ENCODE measurements at places on chromosomes 6 and 20.

DNA sequence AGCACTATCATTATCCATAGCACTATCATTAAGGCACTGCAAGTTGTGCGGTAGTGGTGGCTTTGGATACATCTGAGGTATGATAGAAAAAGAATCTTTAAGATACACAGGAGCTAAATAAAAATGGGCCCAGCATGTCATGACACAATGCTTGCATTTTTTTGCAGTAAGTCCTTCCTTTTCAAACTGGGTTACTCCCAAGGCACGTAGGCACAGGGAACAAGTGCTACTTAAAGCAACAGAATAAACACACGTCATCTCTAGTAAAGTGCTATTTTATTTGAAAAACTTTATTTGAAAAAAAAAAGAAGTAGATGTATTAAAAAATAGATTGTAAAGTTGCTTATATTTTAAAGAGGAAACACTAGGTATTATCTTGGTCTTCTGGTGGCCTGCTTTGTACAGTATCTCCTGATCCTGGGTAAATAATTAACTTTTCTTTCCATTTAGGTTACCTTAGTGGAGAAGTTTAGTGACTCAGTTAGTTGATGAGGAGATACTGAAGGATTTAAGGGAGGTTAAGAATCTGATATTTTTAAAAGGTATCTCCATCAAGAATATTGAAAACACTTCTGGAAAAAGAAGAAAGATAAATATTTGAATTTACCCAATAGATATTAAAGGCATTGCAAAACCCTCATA, 129.6 kb downstream of the EDN1 start:
- DNase-seq: no peak

DNA sequence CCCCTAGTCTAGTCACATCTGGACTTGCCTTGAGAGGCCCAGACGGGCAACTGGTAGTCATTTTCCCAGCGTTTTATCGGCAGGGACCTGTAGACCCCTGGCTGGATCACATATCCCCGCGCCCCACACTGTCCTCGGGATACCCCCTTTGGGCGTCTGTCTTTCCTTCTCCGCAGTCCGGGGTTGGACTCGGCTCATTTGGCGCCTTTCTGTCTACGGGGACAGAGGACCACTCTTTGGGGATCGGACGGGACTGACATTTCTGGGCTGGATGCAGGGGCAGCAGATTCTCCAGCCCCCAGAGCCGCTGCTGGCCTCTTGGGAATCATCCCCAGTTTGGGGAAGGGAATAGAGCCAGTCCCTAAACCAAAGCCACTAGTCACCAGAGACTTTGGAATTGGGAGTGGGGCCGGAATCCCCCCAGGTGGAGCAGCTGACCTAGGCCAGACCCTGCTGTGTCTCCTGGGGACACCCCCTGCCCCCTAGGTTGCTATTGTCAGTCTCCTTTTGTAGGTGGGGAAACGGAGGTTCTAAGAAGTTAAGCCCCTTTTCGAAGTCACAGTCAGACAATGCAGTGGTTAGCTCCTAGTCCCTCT, 734 bp downstream of the FAM110A start:
- DNase-seq: no peak

GRCh38 chr6:45422503-45423110, 44.9 kb upstream of the SUPT3H start:
- no peak for DNase-seq

DNA sequence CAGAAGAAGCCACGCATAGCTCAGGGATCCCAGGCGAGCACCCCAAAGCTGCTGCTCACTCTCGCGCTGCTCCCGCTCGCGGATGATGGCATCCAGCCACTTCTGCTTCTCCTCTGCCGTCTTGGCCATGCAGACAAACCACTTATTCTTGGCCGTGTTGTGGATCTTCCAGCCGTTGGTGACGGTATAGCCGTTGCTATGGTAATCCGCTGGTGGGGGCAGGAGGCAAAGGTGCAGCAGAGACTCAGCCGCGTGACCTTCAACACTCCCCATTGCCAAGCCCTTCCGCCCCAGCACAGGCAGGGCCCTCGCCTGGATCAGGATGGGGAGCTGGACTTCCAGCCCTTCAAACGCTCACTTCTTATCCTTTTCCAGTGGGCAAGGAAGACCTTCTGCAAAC, 136.9 kb downstream of the PREX1 start:
- no peak for DNase-seq

DNA sequence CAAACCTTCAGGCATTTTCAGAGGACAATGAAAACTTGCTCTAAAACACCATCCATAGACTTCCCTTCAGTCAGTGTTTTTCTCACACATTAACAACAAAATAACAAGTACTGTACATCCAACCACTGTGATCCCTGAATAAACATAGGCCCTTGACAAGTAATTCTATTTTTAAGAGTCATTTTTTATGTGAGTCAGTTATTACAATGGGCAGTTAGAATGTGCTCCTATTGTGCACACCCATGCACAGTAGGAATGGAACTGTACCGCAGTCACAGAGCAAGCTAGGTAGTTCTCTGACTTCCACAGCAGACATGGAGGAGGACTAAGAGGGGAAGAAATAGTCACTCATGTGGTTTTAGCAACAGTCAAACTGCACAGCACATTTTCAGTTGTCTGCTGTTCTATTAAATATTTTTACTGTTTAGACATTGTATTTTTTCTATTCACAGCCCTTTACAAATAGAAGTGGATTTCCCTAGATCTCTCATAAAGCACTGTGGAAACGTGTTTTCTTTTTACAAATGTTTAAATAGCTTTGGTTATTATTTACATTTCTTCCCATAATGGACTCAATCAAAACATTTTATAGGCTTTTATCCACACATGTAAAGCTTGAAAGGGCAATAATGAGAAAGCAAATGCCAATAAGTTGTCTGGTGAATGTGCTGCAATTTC, 100.4 kb downstream of the JAG1 start:
- no peak for DNase-seq

DNA sequence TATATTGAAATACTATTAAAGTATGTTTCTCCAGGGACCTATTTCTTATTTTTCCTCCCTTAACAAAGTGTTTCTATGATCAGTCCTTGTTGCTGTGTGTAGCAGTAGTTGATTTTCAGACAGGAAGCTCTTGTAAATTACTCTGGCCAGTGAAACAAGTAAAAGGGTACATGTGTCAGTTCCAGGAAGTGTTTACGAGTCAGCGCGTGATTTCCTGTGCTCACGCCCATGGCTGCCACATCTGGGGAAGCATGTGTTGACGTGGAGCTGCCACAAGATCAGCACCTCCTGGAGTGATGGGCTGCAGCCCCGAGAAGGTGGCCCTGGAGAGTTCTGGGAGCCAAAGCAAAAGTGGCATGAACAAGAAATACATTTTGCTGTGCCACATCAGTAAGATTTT, 38.6 kb upstream of the GGTLC1 start:
- no peak for DNase-seq

- DNase-seq: no peak
Observed at GRCh38 chr6:166765234-166765541, 138.1 kb upstream of the RPS6KA2 start.

GRCh38 chr20:31927627-31928159, 24.2 kb downstream of the PDRG1 start:
- no peak for DNase-seq

DNA sequence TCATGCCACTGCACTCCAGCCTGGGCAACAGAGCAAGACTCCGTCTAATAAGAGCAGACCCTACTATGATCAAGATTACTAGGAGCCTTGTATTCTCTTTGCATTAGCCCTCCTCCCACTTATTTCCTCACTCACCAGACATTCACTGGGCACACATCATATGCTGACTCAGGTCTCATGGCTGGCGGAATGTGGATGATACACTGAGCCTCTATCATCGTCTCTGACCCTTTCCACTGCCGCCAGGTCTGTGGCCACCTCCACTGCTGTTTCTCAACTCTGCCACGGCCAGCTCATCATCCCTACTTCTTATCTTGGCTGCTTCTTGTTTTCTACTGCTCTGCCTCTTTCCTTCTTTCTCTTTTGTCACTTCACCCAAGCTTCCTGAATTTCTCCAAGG, 161.0 kb downstream of the BACH2 start:
- peak; percentile 48 for DNase-seq

DNA sequence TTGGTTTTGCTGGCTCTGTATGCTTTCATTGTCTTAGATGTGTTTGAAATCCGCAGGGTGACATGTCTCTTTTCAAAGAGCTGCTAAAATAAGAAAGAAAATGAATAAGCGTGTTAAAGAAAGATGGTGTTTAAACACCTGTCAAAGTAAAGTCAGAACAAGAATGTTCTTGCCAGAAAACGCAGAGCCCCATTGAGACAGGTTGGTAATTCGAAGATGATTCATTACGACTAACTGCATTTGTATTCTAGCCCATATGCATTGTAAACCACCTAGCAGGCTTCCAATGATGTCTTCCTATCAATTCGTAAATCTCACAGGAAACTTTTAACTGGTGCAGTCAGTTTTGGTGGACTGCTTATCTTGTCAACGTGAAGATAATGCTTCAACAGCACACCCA, 16.8 kb downstream of the PHACTR2 start:
- no peak for DNase-seq

DNA sequence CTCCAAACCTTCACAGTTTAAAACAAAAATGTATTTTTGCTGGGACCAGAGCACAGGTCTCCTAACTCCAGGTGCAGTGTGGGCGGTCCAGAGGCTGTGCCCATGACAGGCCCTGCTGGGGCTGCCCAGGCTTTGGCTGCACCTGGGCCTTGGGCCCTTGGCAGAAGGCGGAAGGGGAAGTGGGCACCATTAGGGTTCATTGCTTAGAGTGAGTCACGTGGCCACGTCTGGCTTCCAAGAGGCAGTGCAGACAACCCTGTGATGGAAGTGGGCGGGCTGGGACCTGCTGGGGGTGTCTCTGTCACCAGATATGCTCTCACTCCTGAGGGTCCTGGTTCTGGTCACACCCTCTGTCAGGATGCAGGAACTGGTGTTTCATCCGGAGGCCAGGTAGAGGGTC, 302.2 kb downstream of the QKI start:
- DNase-seq: no peak

DNA sequence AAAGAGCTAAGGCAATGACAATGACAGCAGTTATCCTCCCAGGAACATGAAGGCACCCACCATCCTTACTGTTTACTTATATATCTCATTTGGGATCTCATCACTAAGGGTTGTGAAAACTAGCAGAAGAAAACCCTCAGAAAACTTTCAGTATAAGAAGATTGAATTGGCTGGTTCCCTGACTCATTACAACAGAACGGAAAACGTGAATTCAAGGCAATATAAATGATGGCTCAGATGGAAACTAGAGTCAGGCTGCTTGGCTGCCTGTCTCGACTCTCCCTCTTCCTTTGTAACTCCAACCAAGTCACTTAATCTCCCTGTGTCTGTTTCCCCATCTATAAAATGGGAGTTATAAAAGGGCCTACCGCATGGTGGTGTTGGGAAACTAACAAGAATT, 387.1 kb upstream of the JARID2 start:
- no peak for DNase-seq

GRCh38 chr6:15102241-15102640, 143.6 kb upstream of the JARID2 start:
- no peak for DNase-seq

- DNase-seq: no peak
Observed at GRCh38 chr6:656460-657252, at the start of gene HUS1B. Gene HUS1B, minus strand, starts transcription at chr6:657100. Its CDS starts 156 bp downstream, at chr6:656944.

- no peak for DNase-seq
Observed at GRCh38 chr6:157107915-157108651, 215.2 kb downstream of the TMEM242 start.

DNA sequence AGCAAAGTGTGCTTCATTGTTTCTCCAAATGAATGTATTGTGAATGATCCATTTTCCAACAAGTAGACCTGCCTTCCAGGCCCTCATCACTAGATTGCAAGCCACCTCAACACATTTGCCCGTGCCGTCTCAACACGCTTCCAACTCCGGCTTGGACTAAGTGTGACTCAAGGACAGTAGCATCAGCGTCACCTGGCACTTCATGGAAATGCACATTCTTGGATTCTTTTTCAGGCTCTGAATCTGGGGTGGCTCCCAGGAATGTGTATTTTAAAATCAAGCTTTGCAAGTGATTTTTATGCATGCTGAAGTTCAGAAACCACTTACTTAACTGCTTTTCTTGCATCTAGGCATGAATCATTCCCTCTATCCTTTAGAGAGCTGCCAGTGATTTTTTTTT, 129.6 kb upstream of the EEF1E1 start:
- no peak for DNase-seq

GRCh38 chr20:17735959-17736621, 36.3 kb downstream of the BANF2 start:
- DNase-seq: no peak

GRCh38 chr20:57907131-57908000, 197.6 kb upstream of the PMEPA1 start:
- no peak for DNase-seq

DNA sequence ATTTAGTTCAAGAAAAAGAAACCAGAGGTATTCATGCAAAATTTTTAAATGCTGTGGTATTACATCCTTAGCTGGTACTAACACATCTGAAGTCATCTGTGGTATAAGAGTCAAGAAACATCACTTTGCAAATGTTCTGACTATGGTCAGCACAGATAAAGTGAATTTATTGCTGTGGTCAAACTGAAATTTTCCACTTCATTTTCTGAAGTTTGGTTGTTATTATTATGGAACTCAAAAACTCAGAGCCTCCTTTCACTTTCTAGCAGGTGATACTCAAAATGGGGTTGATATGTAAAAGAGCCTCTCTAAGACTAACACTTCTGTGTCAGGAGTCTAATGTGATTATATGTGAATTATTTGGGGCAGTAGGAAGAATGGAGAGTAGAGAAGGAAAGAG, 257.8 kb downstream of the RNGTT start:
- no peak for DNase-seq

GRCh38 chr6:35139924-35140638, 1.1 kb downstream of the TCP11 start:
- DNase-seq: peak; percentile 59

DNA sequence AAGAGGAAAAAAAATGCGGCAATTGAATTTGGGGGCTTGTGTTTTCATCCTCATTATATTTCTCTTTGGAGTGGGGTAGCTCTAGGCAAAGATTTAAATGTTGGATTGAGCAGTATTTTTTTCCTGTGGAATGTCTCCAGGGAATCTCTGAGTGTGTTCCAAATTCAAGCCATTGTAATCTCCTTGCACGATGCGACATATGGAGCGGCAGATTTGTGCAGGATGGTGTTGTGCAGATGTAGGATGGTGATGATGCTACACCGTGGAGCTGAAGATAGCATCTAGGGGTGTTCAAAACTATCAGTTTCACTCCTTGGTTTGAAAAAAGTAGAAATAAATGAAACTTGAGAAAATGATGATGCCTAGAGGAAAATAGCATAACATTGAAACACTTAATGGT, 777.5 kb upstream of the EPHA7 start:
- no peak for DNase-seq

GRCh38 chr6:97917369-97917768, 634.4 kb upstream of the MMS22L start:
- no peak for DNase-seq

DNA sequence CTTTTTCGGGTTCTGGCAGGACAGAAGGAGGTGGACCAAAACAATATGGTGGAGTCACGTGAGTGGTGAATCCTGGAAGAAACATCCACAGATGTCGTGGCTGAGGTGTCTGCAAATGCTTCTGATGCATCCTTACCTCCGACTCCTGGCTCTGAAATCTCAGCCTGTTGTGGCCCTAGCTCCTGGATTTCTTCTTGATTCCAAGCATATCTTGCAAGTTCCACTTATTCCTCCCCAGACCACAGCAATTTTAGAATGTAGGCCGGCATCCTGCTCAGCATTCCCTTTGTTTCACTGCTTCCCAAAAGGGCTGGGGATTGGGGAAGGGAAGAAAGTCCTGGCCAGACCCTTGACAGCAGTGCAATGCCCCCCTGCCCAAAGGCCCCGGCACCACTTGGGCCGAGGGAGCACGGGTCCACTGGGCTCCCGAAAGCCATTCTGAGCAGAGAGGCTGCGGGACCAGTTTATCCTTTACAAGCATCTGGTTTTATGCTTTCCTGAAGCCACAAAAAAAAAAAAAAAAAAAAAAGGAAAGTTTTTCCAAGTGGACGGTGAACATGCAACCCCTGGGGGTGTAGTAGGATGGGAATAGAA, 200.9 kb upstream of the RNF24 start:
- no peak for DNase-seq
